CD8-positive, alpha-beta memory T cell (primary cell): ENCODE measurements at places on chromosomes 6 and 20.

GRCh38 chr20:63486300-63486855 is 12.5 kb downstream of the EEF1A2 start:
- DNase-seq: no peak

GRCh38 chr6:44897316-44897715 is 430.8 kb upstream of the RUNX2 start:
- no peak for DNase-seq

DNA sequence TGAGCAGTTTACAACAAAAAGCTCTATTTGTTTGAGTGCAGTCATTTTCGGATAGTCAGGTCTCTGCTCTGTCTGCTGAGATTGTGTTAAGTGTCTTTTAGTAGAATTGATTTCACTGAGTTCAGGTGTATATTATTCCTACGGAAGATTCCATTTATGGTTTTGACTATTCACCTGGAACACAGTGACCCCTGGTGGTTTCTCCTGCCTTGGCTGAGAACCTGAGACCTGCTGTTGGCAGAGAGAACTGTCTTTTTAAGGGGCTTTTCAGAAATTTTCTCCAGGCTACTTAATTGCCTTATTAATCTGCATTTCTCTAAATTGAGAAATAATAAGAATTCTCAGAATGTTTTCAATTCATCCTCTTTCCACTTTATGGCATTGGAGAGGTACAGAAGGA is 508.0 kb downstream of the TBC1D32 start:
- no peak for DNase-seq

GRCh38 chr6:47478233-47479139 is 897 bp downstream of the CD2AP start:
- DNase-seq: no peak

DNA sequence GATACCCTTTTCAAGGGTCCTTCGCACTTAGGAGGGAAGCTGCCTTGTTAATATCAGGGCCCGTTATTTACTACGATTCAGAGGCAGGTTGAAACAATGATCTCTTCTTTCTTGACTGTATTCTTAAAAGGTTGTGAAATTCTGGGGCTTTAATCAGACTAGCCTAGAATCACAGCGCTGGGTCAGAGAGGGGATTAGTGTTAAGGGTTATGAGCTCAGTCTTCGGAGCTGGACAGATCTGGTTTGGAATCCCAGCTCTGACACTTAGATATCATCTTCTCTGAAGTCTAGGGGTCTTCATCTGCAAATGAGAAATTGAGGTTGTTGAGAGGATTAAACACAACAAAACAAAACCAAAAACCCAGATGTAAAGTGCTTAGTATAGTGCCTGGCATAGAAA is 77.4 kb downstream of the CD83 start:
- no peak for DNase-seq

- no peak for DNase-seq
Observed at GRCh38 chr6:168341280-168341900, 21.8 kb upstream of the DACT2 start.

- DNase-seq: no peak
Observed at GRCh38 chr6:36357872-36358225, 21.2 kb upstream of the BNIP5 start.

DNA sequence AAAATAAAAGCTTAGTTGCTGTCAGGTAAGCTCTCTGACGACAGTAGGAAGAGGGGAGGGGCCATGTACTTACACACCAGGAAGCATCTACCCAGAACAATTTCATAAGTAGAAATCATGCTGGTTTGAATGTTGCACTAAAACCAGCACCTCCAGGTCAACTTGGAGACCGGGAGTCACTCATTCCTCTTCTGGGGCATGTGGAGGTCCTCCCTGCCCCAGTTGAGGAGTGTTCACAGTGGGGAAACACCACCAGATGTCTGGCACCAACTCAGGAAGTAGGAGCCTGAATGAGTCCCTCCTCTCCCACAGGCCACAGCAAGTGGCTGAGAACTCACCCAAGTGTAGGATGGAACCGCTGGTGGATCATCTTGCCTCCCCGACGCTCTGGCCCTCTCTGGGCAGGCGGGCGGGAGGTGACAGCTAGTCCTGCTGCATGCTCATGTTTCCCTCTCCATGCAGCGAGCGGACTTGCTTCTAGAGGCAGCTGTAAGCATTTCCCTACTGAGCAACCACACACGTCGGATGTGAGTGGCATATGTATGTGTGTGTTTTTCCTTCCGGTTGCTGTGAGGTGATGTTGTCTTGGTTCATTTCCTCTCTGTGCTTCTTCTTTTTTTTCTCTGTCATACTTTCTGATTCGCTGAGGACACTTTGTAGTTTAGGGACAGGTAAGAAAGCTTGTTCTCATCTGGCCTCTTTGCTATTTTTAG is 149.5 kb upstream of the NEDD9 start:
- peak; percentile 54 for DNase-seq

GRCh38 chr6:130482645-130483390 is 117.0 kb downstream of the TMEM200A start:
- no peak for DNase-seq

DNA sequence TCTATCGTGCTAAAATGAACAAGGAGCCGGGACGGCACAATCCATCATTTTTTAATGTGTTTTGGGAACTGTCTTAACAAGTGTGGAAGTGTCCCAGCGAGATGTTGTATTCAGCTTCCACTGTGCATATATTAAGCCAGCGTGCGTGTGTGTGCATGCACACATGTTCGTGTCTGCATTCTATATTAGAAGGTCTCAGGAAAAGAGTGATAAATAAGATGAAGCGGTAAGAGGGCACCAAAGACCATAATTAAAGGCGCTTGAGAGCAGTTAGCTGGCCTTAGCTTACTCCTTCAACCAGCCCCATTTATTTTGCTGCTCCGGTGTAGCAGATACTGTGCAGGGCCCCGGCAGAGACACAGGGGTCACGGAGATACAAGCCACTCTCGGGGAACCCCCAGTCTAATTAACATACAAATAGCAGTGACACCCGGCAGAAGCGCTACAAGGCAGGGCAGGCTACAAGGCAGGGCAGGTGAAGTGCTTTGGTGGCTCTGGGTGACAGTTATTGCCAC is 206.5 kb upstream of the RREB1 start:
- DNase-seq: no peak

GRCh38 chr6:161353208-161353613 is 79.3 kb upstream of the AGPAT4 start:
- DNase-seq: no peak

DNA sequence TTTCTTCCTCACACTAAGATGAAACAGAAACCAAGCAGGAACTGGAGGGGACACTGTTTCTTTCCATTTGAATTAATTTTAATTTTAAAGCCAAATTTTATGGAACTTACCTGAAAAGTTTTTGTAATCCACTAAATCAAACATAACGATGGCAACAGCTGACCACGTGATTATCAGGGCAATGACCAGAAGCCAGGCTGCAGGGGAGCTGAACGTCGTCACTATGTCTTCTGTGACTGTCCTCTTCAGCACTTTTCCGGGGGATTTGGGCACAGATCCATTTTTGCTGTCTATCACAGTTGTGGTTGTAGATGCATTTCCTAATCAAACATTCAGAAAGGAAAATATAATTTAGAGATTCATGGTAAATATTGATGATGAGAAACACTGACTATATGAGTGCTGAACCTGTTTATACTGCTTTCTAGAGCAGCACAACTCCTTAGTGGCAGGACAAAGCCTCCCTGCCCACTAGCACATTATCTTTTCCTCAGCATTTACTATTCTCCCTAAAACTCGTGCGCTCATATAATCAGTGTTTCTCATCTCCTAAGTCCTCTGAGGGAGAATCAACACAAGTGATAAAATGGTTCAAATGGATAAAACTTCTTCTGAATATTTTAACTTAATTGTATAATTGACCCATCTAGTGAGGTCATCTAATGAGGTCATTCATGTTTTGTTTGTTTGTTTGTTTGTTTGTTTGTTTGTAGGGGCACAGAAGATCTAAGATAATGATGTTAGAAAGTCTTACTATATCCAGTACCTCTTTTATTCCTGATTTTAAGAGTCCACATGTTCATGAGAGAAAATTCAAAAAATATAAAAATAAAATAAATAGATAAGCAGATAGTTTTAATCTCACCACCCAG is 65.7 kb downstream of the TRDN start:
- no peak for DNase-seq

GRCh38 chr6:158654960-158655489 is 5.2 kb downstream of the SYTL3 start:
- DNase-seq: no peak

DNA sequence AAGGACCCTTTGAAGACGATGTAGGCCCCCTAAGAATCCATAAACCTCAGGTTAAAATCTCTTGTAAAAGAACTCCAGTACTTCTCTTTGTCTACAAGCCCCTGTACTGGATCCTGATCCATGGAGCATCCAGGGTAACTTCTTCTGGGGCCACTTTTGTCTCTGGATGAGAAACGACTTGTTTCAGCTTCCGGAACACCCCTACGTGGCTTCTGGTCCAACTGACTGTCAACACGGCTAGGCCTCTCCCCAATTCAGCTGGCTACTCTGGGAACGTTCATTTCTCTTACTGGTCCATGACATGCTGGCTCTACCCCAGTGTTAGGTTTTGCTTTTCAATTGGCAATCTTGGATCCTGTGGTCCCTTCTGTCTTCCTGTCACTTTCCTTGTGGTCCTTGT is 198.0 kb downstream of the BACH2 start:
- DNase-seq: no peak

DNA sequence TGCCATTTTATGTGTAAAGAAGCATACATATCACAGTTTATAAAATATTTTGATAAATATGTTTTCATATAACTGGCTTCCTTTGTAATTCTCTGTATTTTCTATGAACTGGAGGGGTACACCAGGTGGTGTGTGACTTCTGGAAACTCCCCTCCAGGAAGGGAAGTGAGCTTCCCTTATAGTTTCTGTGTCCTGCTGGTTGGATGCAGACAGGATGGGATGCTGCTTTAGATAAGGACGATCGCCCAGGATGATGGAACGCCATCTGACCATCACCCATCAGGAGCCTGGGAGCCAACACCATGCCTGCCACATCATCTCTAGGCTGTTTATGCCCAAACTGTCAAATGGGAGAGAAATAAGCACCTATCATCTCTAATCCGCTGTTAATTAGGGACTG is 66.1 kb downstream of the SULF2 start:
- DNase-seq: no peak

- no peak for DNase-seq
Observed at GRCh38 chr20:58714923-58715351, 22.3 kb downstream of the NPEPL1 start.

GRCh38 chr6:7723554-7723953 is 2.3 kb upstream of the BMP6 start:
- DNase-seq: no peak

- no peak for DNase-seq
Observed at GRCh38 chr6:157770946-157771345, 52.1 kb upstream of the SNX9 start.

DNA sequence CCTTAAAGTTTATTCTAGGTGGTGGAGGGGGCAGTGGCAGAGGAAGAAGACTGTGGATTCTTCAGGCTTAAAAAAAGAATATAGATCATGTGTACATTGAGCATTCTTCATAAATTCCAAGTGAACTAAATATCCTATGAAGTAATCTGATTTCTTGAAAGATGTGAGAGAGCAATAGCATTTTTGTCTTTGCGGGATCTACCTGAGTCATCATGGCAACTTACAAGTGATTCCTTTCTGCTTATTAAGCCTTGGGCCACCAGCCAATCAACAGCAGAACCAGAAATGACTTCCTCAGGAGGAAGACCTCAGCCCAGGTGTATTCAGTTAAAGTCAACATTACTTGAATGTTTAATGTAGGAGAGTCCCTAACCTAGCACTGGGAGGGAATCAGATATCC is 756.9 kb downstream of the TFAP2A start:
- no peak for DNase-seq

- no peak for DNase-seq
Observed at GRCh38 chr6:148239801-148240460, 102.7 kb upstream of the SASH1 start.

DNA sequence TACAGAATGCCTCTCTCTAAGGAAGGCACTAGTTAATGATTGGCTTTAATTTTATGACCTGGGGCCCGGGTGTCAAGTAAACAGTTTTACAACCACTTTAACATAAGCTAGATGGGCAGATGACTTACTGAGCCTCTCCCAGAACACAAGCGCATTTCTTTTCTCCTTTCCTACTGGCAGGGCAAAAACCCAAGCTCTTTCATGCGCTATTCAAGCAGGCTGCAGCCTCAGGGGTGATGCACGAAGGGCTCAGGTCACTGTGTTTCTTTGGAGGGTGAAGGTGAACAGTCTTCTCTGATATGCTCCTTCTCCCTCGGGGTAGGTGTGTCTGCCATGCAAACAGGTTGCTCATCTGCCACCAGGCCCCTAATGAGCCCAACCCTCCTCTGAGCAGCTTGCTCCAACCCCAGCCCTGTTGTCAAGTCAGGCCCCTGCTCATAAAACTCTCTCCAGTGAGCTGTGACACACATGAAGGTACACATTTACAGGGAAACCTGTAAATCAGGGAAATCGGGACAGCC is 73.5 kb upstream of the CDH4 start:
- DNase-seq: no peak
